ENCODE measurements at places on chromosomes 6 and 20.

GRCh38 chr6:31614075-31614619 lies 887 bp upstream of the AIF1 start:
- peak; percentile 23 for DNase-seq

DNA sequence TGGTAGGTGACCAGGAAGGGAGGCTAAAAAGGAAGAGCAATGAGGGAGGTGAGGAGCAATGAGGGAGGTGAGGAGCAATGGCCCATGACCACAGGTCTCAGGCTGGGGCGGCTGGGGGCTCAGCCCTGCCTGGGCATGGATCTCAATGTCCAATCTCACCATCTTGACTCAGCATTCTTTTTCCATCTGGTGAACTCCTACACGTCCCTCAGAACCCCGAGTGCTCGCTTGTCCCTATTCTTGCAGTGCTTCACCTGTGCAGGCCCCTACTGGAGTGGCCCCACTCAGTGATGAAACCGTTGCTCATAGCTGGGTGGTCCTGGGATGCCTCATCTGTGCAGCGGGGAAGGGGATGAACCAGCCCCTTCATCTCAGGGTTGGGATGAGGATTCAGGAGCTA lies 16.9 kb upstream of the RBBP8NL start:
- DNase-seq: no peak

DNA sequence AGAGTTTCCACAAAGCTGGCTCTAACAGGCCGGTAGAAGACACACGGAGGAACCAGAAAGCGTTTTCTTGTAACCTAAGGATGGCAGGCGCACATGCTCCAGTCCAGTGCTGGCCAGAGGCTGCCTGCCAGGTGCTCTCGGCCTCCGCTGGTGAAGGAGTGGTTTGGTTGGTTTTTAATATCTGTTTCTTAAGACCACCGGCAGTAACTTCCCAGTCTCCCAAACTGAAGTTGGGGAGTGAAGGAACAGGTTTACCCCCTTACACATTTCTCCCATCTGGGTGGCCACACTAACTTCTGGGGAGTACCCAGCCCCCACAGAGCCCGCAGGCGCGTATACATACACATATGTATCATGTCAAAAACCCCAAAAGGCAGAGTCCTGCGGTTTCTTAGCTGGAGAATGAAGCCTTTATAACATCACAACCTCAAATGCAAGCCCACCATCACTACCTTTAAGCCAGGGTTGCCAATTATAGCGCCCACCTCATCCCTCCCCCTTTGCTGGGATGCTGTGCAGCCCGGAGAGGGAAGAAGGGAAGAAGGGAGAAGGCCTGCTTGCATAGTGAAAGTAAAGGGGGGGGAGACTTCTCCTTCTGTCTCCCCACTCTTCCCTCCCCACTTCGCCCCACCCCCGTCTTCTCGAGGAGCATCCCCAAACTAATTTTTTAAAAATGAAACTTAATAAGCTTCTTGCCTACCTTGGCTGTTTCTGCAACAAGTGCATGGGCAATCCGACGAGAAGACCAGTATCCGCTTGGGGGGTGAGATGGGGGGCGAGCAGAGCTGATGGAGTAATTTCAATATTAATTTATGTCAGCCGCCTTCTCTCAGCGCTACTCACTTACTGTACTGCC lies 1.0 kb downstream of the TRERF1 start:
- peak; percentile 50 for DNase-seq

- DNase-seq: peak; percentile 64
Measured at GRCh38 chr6:129251669-129252376, 368.9 kb downstream of the LAMA2 start.

DNA sequence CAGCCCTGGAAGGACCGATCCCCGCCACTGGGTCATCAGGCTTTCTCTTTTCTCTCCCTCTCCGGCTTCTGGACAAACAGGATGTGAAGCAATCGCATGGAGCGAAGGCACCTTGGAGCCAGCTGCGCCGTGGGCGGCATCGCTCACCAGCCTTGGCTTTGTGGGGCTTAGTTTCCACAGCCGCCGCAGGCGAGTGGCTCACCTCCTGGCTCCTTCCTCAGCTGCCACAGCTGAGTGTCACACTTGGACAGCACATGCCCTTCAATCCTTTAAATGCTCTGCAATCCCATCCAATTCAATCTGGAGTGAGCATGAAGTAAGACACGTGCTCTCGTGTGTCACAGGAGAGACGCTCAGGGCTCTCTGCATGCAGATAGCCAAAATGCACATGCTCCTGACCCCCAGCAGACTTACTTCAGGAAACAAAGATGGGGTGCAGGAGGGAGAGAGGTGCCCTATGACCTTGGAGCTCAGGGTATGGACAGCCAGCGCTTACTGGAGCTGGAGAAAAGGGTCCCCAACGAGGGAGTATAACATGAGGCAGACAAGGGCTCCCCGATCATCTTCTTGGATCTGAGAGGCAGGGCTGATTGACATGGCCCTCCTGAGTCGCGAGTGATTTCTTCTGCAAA lies 70.9 kb downstream of the BMP7 start:
- DNase-seq: no peak

GRCh38 chr6:11428895-11429294 lies 108.7 kb upstream of the TMEM170B start:
- no peak for DNase-seq

DNA sequence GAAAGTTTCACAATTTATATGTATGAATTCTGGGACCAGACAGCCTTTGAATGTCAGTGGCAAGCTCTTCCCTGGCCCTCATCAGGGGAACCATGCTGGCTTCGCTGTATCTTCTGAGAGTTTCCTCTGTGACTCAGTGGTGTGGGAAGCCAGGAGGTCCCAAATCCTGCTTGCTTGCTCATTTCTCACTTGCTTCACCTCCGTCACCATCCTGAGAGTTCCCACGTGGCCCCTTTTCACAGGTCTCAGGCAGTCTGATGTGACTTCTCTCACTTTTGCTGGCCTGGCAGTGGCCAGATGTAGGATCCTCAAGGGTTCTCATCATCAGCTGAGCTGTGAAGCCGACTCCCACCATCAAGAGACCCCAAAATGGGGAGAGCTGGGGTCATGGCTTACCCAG lies 28.4 kb upstream of the RIN2 start:
- no peak for DNase-seq

GRCh38 chr20:24109008-24109407 lies 120.4 kb upstream of the GGTLC1 start:
- DNase-seq: no peak

- DNase-seq: no peak
Measured at GRCh38 chr6:170365593-170365992, 59.0 kb downstream of the FAM120B start.

GRCh38 chr6:7461416-7461815 lies 71.8 kb downstream of the RIOK1 start:
- DNase-seq: no peak

- DNase-seq: no peak
Measured at GRCh38 chr6:32074996-32075532, 34.1 kb downstream of the TNXB start.

DNA sequence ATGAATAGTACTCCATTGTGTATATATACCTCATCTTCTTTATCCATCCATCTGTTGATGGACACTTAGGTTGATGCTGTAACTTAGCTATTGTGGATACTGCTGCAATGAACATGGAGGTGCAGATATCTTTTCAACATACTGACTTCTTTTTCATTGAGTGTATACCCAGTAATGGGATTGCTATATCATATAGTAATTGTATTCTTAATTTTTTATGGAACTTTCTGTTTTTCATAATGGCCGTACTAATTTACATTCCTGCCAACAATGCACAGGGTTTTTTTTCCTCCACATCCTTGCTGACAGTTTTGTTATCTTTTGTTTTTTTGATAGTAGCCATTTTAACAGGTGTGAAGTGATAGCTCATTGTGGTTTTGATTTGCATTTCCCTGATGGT lies 5.2 kb downstream of the CCN2 start:
- DNase-seq: no peak

- DNase-seq: no peak
Measured at GRCh38 chr6:138953451-138953850, 34.6 kb downstream of the REPS1 start.

DNA sequence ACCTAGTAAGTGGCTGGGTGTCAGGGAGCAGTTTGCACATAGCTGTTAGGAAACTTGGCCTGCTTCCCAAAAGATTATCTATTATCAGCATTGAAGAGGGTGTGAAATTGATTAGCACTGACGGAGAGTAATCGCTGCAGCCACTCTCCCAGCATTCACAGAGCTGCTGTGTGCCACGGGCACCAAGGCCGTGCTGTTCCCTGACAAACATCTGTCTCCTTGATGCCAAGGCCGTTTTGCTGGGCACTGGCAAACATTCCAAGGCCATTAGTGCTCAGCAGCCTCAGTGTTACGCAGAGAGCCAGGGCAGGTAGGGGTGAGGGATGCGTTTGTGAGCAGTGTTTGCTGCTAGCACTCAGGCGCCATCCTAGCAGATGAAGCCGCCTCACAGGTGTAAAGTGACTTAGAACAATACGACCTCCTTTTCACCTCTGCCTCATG lies 57.7 kb upstream of the VSTM2L start:
- no peak for DNase-seq

GRCh38 chr20:48378976-48379675 lies 448.7 kb downstream of the PREX1 start:
- DNase-seq: no peak

- no peak for DNase-seq
Measured at GRCh38 chr20:60470366-60470765, 512.1 kb downstream of the CDH26 start.

- peak; percentile 30 for DNase-seq
Measured at GRCh38 chr20:57498425-57499400, 26.2 kb downstream of the CTCFL start.

- DNase-seq: no peak
Measured at GRCh38 chr6:37127961-37128862, 41.7 kb upstream of the PIM1 start.
